ENCODE measurements at places on chromosomes 2 and 18.

DNA sequence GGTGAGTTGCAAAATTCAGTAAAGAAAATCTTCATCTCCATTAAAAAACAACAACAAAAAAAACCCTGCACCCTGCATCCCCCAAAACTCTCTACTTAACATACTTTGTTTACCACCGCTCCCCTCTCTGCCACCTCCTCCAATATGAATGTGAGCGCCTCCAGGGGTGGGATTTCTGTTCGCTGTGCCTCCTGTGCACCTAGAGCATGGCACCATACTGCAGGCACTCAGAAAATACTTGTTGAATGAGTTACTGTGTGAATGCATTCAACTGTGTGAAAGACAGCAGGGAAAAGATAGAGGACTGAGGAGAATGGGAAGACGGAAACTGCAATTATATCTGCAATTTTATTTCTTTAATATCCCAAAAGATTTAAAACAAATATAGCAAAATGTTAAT is 4.5 kb downstream of the CEBPZ start:
- no peak for DNase-seq

- DNase-seq: peak; percentile 97
Observed at GRCh38 chr2:46179037-46179621, 118.1 kb upstream of the EPAS1 start.

- DNase-seq: no peak
Observed at GRCh38 chr18:57518533-57518932, 68.0 kb downstream of the FECH start.

DNA sequence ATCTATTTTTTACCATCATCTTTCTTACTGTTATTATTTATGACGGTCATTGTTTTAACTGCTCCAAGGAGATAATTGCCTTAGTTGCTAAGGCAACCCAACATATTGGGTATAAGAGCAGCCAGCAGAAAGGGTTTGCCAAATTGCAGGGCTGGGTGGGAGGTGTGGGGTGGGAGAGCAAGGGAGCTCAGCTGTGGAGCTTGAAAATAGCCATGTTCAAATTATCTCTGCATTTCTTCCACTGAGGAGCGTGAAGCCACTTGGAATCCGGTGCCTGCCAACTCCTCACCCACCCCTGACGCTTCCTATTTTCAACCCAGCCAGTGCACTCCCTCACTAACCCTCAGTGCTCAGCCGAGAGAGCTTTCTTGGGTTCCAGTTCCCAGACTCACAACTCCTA is 60.8 kb downstream of the SETBP1 start:
- no peak for DNase-seq

DNA sequence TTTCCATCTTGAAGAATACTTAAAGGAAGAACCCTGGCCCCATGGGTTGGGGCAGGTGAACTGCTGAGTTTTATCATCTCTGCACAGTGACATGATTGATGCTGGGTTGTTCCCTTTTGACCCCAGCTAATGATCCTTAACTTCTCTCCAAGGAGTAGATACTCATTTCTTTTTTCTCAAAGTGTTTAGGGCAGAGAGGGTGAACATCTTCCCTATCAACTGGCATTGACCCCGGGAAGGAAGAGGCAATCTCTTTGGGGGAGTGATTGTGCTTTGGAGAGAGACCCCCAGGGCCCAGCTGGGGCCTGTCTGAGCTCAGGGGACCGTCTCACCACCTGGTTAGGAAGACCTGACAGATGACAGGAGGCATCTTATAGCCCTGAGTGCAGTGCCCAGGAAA is 190.6 kb downstream of the FHOD3 start:
- no peak for DNase-seq

GRCh38 chr2:133653056-133653455 is 84.8 kb upstream of the NCKAP5 start:
- DNase-seq: no peak

- DNase-seq: peak; percentile 96
Observed at GRCh38 chr2:9174771-9175437, 31.7 kb upstream of the ASAP2 start.

DNA sequence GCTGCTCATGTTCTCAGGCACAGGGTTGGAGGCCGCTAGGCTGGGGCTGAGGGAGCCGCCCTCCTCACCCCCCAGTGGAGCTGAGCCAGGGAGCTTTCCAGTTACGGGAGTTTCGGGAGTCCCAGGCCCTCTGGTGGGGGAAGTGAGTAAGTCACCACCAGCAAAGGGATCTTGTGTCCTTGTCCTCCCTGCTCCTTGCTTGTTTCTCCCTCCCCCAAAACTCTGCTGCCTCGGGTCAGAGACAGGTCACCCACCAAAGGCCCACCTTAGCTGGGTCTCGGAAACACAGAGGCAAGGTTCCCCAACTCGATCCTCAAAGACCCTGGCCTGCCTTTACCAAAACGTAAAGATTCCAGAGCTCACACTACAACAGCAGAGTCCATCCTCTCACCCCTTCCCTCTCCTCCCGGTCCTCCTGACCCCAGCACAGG is 60.5 kb upstream of the POMC start:
- peak; percentile 81 for DNase-seq

- DNase-seq: peak; percentile 87
Observed at GRCh38 chr2:29130295-29130694, 15.1 kb downstream of the CLIP4 start.

GRCh38 chr18:57843386-57843785 is 40.3 kb upstream of the ATP8B1 start:
- DNase-seq: no peak

GRCh38 chr18:48706731-48707130 is 167.9 kb downstream of the CTIF start:
- no peak for DNase-seq

- peak; percentile 75 for DNase-seq
Observed at GRCh38 chr18:51077217-51077616, 47.2 kb downstream of the SMAD4 start.

DNA sequence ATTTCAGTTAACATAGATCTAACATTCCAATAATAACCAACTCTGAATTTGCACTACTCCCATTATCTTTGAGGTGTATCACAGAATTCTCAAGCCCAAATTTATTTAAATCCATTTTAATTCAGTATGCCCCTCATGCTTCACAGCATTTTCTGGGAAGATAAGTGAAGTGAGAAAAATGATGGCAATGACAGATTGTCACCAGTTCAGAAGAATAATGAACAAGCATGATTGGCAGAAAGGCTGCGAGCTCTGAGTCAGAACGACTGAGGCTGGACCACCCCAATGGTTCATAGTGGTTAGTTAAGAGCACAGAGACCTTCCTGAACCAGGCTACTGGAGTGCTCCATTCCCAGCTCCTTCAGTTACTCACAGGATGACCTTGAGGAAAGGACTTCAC is 4.9 kb downstream of the SPRED2 start:
- DNase-seq: no peak

GRCh38 chr2:65974067-65974723 is 460.7 kb upstream of the MEIS1 start:
- no peak for DNase-seq

DNA sequence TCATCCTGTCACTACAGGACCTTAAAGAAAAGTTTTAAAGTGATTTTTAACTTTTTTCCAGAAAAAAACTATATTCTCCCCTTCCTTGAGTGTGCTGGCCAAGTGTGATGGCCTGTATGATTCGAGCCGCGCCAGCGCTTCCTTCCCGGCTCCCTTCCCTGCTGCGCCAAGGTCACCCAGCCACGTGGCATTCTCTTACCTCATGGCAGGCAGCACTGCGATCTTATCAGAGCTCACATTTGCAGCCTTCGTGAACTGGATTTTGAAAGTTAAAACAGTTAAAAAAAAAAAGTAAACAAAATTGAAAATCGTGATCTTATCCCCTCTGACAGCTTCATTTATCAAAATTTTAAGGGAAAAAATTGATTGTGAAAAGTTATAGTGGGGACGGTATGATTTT is 279.8 kb downstream of the PTGR3 start:
- DNase-seq: no peak

DNA sequence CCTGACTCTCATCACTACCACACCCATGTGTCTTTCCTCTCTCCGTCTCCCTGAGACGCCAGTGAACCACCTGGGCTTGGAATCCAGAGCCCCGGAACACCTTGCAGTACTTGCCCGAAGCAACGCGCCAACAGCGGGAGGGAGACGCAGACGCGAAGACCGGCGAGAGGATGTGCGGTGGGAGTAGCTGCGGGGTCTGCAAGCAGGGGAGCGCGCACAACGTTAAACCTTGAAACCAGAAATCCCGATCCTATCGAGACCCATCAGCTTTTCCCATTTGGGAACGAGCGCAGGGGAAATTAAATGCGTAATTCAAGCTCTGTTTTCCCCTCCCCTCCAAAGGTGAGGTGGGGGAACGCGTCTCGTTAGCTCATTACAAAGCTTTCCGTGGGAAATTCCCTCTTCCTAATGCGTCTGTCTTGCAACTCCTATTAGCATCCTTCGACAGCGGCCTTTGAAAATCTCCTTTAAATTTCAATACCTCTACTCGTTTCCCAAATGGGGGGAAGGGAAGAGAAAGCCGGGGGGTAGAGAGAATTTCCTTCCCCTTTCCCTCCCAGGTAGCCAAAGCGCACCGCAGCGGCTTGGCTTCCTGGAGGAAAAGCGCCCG is 421 bp upstream of the CNTNAP5 start:
- no peak for DNase-seq

GRCh38 chr2:42685303-42685702 is 78.6 kb downstream of the OXER1 start:
- DNase-seq: no peak

- no peak for DNase-seq
Observed at GRCh38 chr2:202608142-202608852, 26.5 kb upstream of the FAM117B start.

GRCh38 chr2:53473775-53474311 is 293.8 kb upstream of the CHAC2 start:
- DNase-seq: peak; percentile 27

GRCh38 chr18:57431002-57431382 is 4.2 kb upstream of the ONECUT2 start:
- DNase-seq: no peak

- peak; percentile 6 for DNase-seq
Observed at GRCh38 chr2:95012881-95013550, 12.5 kb upstream of the MAL start.

DNA sequence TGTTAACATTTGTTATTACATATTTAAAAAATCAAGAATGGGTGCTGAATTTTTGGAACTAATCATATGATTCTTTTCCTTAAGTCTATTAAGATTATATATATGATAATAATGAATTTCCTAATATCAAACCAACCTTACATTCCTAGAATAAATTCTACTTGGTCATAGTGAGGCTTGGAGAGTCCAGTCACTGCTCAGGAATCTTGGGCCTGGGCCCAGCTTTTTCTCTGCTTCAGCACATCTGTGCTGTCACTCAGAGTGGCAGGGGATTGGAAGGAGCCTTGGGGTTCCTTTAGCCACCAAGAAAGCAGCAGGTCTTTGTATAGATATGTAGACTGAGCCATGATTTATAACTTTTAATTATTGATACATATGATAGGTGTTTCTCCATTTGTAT is 19.9 kb upstream of the ZAP70 start:
- peak; percentile 55 for DNase-seq

- DNase-seq: no peak
Observed at GRCh38 chr18:44246001-44246400, 434.7 kb upstream of the SETBP1 start.

- DNase-seq: no peak
Observed at GRCh38 chr2:181946444-181947127, 39.1 kb upstream of the PPP1R1C start.

GRCh38 chr2:63698786-63699548 is 110.2 kb downstream of the MDH1 start:
- peak; percentile 92 for DNase-seq

- DNase-seq: no peak
Observed at GRCh38 chr2:226796012-226796839, 3.4 kb downstream of the IRS1 start.

GRCh38 chr2:143229411-143229810 is 100.2 kb downstream of the ARHGAP15 start:
- DNase-seq: no peak

DNA sequence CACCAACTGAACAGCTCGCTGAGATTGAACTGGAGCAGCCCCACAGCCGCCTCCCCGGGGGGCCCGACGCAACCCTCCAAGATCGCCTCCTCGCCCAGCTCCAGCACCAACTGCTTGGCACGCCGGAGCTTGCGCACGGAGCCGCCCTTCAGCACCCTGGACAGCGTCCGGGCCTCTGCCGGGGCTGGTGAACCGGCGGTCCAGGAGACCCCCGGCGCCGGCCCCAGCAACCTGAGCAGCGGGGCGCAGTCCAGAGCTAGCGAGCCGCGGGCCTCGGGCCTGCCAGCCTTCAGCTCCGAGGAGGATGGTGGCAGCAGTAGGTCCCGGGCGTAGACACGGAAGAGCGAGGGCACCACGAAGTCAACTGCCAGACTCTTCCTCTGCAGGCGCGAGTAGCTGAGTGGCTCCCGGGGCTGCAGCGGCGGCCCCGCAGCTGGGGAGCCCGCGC is 1.2 kb downstream of the ALK start:
- DNase-seq: peak; percentile 34

DNA sequence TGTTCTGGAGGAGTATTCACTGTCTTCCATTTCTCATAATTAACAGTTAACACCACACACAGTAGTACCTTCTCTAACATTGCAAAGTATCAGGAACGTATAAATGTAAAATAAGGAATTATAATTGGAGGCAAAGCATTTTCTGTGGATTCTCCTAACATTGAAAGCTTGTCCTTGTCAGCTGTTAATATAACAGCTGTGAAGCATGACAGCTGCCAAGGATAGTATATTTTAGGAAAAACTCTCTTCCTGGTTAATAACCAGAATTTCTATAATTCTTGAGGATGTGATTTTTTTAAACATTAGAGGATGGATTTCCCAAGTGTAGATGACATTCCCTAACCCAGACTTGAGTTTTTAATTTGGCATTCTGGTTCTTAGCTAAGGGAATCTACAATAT is 110.3 kb downstream of the EPC2 start:
- no peak for DNase-seq
